Progenitor cell of endocrine pancreas (in vitro differentiated cells): ENCODE measurements at places on chromosomes 3 and 15. TPM values are rescaled to one million over a fixed set of nuclear protein-coding genes. Genes with fewer than 3 reads are reported as not detected.

DNA sequence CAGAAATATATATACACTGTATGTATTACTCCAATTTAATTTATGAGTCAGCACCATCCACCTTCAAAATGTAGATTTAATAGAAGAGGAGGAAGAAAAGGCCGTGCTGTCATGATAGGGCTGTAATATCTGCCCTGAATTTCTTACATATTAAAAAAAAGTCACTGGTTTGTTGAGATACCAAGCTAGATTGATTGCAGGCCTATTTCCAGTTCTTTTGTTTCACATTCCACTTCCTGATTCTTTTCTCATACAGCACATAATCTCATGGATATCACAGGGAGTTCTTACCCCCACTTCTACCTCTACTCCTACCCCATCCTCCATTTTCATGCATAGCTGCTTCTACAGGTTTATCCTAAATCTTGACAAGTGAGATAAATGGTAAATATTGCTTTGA, 290.3 kb downstream of the ZBTB20 start:
- H3K36me3 ChIP-seq: no peaks in the 10 kb centered on the region
- no peak for DNase-seq
- no peaks in the 10 kb centered on the region for H3K4me1 ChIP-seq
- no peak overlapping the region for H3K4me3 ChIP-seq

GRCh38 chr3:52454250-52454937, 553 bp upstream of the TNNC1 start:
- H3K4me3 ChIP-seq: peak overlapping the region; percentile 96
- peak overlapping the region; percentile 86 for H3K27ac ChIP-seq
- no peak for DNase-seq
- peaks cover 29% of the 10 kb centered on the region for H3K4me1 ChIP-seq
- H3K27me3 ChIP-seq: no peaks in the 10 kb centered on the region

DNA sequence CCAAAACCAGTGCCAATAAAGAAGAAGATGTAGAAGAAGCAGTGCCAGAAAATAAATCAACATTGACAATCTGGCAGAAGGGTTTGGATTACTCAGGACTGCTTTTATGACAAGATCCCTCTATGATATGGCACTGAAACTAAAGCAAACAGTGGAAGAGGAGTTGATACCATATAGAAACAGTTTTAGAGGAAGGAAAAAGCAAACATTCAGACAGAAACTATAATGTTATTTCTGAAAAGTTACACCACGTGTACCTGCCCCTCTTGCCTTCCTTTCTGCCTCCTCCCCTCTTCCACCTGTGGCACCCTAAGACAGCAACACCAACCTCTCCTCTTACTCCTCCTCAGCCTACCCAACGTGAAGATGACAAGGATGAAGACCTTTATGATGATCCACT, 63.0 kb downstream of the SFMBT1 start:
- H3K4me1 ChIP-seq: peaks cover 2% of the 10 kb centered on the region
- H3K36me3 ChIP-seq: no peaks in the 10 kb centered on the region
- no peaks in the 10 kb centered on the region for H3K27me3 ChIP-seq
- DNase-seq: no peak

MOBP gene
- not detected in 2 replicates for total RNA-seq

CFAP44 gene
- total RNA-seq: 16.4 and 17.0 TPM in 2 replicates

MELTF gene
- total RNA-seq: 4.8 and 5.0 TPM in 2 replicates

DNA sequence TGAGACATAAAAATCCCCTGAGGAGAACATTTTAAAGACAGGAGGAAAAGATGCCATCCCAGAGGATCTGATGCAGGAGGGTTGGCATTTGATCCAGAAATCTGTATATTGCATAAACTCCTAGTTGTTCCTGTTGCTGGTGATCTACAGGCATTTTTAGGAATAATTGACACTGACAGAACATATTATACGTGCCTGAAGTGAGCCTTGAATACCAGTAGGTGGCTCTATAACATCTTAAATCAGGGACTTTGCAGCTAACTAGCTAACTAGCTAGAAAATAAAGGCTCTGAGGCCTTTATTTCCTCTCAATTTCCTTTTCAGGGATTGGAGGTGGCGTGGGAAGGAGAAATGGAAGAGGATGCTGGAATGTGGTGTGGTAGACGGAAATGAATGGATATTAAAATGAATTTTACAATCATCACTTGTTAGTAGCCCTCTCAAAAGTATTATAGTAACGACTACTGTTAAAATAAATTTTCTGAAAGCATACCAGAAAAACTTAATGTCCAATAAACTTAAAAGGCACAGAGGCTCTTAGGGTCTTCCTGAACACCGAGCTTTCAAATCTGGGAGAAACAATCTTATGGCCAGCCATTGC, 73.8 kb upstream of the ZBED2 start:
- DNase-seq: no peak
- H3K36me3 ChIP-seq: no peaks in the 10 kb centered on the region
- peaks cover 13% of the 10 kb centered on the region for H3K27me3 ChIP-seq

DNA sequence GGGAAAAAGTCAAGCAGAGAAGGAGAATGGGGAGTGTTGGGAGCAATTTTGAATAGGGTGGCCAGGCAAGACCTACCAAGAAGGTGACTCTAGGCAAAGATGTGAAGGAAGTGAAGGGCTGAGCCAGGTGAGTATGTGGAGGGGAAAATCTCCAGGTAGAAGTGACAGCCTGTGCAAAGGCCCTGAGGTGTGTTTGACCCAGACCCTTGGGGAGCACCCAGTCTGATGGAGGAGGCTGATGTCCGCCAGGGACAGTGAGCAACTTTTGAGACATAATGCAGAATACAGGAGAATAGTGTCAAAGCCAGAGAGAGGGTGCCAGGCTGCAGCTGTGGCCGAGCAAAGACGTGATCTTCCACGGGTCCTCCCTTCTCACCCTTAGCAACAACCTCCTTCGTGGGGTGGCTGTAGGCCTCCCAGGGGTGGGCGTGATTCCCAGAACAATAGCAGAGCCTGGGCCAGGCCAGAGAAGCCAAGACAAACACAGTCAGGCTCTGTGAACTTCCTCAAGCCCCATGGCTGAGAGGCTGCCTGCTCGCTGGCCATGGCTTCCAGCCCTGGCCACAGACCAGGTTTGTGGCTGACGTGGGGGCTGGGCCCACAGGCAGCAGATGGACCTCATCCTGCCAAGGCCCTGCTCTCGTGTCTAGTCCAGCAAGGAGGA, 58.1 kb downstream of the SLC6A6 start:
- DNase-seq: no peak
- H3K36me3 ChIP-seq: peaks cover 9% of the 10 kb centered on the region
- H3K4me3 ChIP-seq: no peak overlapping the region
- no peaks in the 10 kb centered on the region for H3K27me3 ChIP-seq
- peaks cover 6% of the 10 kb centered on the region for H3K4me1 ChIP-seq

DNA sequence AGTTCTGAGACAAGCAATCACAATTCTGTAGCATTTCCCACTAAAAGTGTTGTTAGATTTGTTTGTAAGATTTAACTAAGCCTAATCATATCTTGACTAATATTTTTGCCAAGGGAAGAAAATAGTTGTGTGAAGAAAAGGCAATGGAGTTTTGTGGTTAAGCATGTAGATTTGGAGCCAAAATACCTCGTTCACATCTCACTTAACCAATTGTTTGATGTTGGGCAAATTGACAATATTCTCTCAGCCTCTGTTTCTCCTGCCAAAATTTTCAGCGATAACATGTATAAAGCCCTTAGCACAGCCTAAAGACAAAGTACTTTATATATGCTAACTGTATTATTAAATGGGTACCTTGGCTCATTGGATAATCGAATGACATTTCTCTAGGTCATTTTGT, 20.5 kb upstream of the CDIN1 start:
- H3K27ac ChIP-seq: no peak overlapping the region
- H3K4me3 ChIP-seq: no peak overlapping the region
- no peak for DNase-seq
- H3K27me3 ChIP-seq: no peaks in the 10 kb centered on the region
- H3K36me3 ChIP-seq: no peaks in the 10 kb centered on the region

DNA sequence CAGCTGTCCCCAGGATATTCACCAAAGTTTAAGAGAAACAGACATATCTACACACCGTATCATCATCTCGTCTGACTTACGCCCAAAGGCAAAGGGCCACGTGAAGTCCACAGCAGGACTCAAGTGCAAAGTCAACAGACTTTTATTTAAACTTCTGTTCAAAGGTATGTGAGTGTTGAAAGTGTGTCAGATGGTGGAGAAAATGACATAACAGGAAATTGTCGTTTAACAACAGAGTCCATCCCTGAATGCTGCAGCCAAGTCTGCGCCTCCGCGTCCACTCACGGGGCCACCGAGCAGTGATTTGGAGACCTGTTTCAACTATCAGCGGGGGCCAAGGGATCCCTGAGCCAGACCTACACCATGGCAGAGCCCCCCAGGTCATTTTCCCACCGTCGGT, 165.6 kb downstream of the XXYLT1 start:
- no peak for DNase-seq
- H3K27ac ChIP-seq: no peak overlapping the region
- no peak overlapping the region for H3K4me3 ChIP-seq

GRCh38 chr15:47888385-47889100, 171.2 kb downstream of the SEMA6D start:
- no peaks in the 10 kb centered on the region for H3K36me3 ChIP-seq
- peaks cover 12% of the 10 kb centered on the region for H3K4me1 ChIP-seq
- no peak overlapping the region for H3K27ac ChIP-seq
- no peak for DNase-seq
